ENCODE measurements at places on chromosomes 3 and 15. TPM values are rescaled to one million over a fixed set of nuclear protein-coding genes. Genes with fewer than 3 reads are reported as not detected.

The CMTM8 gene
- total RNA-seq: 2.1 TPM

The TTLL13 gene
- total RNA-seq: not detected

The CCR5 gene
- 38.8 TPM for total RNA-seq

The ZNF660 gene
- 0.55 TPM for total RNA-seq

The CILP gene
- 0.08 TPM for total RNA-seq

The ITGB5 gene
- not detected for total RNA-seq

DNA sequence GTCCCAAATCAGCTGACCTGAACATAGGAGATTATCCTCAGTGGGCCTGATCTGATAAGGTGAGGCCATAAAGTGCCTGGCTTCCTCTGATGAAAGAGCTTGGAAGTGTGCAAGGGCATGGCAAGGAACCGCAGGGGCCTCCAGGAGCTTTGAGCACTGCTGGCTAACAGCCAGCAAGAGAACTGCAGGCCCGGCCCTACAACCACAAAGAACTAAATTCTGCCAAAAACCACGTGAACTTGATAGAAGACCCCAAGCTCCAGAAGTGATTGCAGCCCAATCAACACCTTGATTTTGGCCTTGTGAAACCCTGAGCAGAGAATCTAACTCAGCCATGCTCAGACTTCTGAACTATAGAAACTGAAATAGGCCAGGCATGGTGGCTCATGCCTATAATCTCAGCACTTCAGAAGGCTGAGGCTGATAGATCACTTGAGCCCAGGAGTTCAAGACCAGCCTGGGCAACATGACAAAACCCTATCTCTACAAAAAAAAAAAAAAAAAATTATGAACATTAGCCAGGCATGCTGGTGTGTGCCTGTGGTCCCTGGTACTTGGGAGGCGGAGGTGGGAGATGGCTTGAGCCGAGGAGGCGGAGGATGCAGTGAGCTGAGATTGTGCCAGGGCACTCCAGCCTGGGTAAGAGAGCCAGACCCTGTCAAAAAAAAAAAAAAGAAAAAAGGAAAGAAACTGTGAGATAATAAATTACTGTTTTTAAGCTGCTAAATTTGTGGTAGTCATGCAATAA lies 7.7 kb upstream of the DIS3L start:
- peaks cover 12% of the 10 kb centered on the region for H3K4me1 ChIP-seq
- H3K27me3 ChIP-seq: peaks cover 3% of the 10 kb centered on the region
- H3K36me3 ChIP-seq: no peaks in the 10 kb centered on the region
- no peak overlapping the region for H3K4me3 ChIP-seq

GRCh38 chr3:37610529-37610928 lies 251.2 kb upstream of the CTDSPL start:
- no peak overlapping the region for H3K27ac ChIP-seq
- DNase-seq: no peak
- H3K36me3 ChIP-seq: no peaks in the 10 kb centered on the region

GRCh38 chr3:128006061-128007032 lies 45.9 kb upstream of the SEC61A1 start:
- DNase-seq: no peak
- no peaks in the 10 kb centered on the region for H3K36me3 ChIP-seq
- no peak overlapping the region for H3K4me3 ChIP-seq
- no peak overlapping the region for H3K27ac ChIP-seq
- H3K27me3 ChIP-seq: peaks cover 7% of the 10 kb centered on the region
- H3K4me1 ChIP-seq: peaks cover 2% of the 10 kb centered on the region

- DNase-seq: no peak
- no peak overlapping the region for H3K4me3 ChIP-seq
- peaks cover 20% of the 10 kb centered on the region for H3K4me1 ChIP-seq
- H3K36me3 ChIP-seq: peaks cover 46% of the 10 kb centered on the region
- no peaks in the 10 kb centered on the region for H3K27me3 ChIP-seq
These were observed 102.1 kb downstream of the RFTN1 start for GRCh38 chr3:16411441-16411840.

- H3K4me3 ChIP-seq: no peak overlapping the region
- no peak for DNase-seq
- H3K36me3 ChIP-seq: peaks cover 8% of the 10 kb centered on the region
- H3K27me3 ChIP-seq: no peaks in the 10 kb centered on the region
- peaks cover 38% of the 10 kb centered on the region for H3K4me1 ChIP-seq
These were observed 470.7 kb upstream of the CBLB start for GRCh38 chr3:106339551-106339950.

DNA sequence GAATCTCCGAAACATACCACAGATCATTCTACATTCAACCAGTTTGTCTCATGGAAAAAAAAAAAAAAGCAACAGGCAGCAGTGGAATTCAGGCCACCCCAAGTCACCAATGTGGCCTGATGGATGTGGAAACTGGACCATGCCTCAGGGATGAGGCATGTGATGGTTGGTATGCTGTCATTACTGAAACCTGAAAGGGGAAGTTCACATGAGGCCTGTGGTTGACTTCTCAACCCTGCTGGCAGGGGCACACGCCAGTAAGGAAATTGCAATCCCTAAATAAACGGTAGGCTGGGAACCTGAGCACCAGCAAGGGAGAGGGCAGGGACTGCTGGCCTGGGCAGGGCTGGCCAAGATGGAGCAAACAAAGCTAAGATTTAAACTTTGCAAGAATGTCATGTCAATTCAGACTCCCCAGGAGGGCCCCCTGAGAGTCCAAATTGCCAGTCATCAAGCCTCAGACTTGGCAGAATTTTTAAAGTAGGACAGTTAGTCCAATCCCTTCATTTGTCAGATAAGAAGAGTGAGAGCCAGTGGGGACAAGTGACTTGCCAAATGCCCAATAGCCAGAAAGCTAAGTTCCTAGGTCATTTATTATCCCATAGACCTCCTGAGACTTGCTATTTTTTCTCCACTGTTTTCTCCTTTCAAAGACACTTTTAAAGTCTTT lies 310.4 kb downstream of the ERC2 start:
- no peak overlapping the region for H3K27ac ChIP-seq
- H3K4me3 ChIP-seq: no peak overlapping the region
- no peaks in the 10 kb centered on the region for H3K36me3 ChIP-seq

GRCh38 chr3:67291287-67292252 lies 293.5 kb downstream of the KBTBD8 start:
- no peaks in the 10 kb centered on the region for H3K4me1 ChIP-seq
- DNase-seq: no peak
- no peak overlapping the region for H3K4me3 ChIP-seq
- H3K36me3 ChIP-seq: no peaks in the 10 kb centered on the region
- H3K27ac ChIP-seq: no peak overlapping the region

GRCh38 chr15:89384176-89384604 lies 49.6 kb upstream of the POLG start:
- H3K36me3 ChIP-seq: no peaks in the 10 kb centered on the region
- no peak overlapping the region for H3K27ac ChIP-seq
- peaks cover 42% of the 10 kb centered on the region for H3K27me3 ChIP-seq
- no peak overlapping the region for H3K4me3 ChIP-seq
- DNase-seq: no peak
- no peaks in the 10 kb centered on the region for H3K4me1 ChIP-seq

GRCh38 chr15:73632670-73633058 lies 525 bp downstream of the NPTN start:
- peaks cover 2% of the 10 kb centered on the region for H3K36me3 ChIP-seq
- DNase-seq: no peak
- peaks cover 44% of the 10 kb centered on the region for H3K4me1 ChIP-seq
- H3K27ac ChIP-seq: peak overlapping the region; percentile 56
- H3K27me3 ChIP-seq: peaks cover 12% of the 10 kb centered on the region

DNA sequence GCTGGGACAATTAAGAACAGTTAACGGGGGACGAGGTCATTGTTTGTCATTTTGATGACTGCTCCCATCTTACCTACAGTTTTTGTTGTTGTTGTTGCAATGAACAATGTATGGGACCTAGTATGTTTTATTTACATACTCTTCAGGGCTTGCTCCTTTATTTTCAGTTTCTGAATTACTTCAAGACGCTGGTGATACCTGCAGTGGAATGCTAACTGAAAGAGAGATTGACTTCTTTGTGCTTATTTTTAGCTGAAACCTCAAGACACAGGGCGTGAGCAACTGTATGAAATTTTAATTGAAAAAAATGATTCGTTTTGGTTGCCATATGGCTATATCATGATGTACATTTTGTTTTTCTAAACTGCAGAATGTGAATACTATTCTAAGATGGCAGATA lies 297.9 kb downstream of the EDEM1 start:
- H3K27ac ChIP-seq: no peak overlapping the region
- no peaks in the 10 kb centered on the region for H3K27me3 ChIP-seq
- DNase-seq: no peak
- H3K4me1 ChIP-seq: no peaks in the 10 kb centered on the region

DNA sequence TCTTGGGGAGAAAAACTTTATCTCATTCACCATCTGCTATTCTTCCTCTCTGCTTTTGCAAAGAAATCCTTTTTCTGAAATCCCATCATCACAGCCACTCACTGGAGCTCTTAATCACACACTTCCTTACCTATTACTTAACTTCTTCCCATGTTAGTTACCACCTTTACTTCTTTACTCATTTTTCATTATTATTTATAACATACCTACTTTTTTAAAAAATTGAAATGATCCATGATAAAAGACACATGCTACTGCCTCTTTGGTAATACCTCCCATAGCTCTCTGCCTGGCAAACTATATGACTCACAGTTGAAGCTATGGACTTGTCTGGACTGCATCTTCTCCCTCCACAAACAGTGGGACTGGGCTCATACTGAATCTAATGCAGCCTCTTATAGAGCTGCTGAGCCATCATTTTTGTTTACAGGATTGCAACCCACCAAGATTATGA lies 150.3 kb downstream of the TNIK start:
- DNase-seq: no peak
- peaks cover 21% of the 10 kb centered on the region for H3K4me1 ChIP-seq

DNA sequence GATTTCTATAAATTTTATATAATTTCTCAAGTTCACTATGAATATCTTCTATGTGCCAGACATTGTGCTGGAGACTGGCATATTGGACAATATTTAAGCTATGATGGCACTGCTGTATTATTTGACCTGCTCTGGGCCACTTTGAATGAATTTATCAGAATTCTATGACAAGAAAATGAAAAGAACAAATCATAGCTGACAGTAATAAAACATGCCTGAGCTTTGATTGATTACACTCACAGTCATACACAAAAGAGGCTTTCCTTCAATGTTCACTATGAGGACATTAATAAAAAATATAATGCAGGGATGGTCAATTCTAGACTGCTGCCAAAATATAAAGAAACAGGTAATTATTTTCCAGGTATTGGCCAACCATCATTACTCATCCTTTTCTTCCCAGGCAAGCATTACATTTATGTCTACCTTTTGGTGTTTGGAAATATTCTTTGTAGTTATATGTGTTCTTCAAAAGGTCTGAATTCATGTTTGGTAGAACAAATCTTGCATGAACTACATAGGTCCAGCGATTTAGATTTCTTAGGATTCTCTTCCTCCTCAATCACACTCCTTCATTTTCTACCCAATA lies 81.0 kb upstream of the ALCAM start:
- peaks cover 4% of the 10 kb centered on the region for H3K27me3 ChIP-seq
- H3K27ac ChIP-seq: no peak overlapping the region
- no peak overlapping the region for H3K4me3 ChIP-seq
- no peaks in the 10 kb centered on the region for H3K36me3 ChIP-seq
- no peak for DNase-seq

GRCh38 chr15:70478251-70478990 lies 284.9 kb downstream of the UACA start:
- H3K4me3 ChIP-seq: no peak overlapping the region
- H3K27ac ChIP-seq: no peak overlapping the region
- H3K36me3 ChIP-seq: no peaks in the 10 kb centered on the region
- no peak for DNase-seq
- H3K4me1 ChIP-seq: peaks cover 54% of the 10 kb centered on the region
- peaks cover 54% of the 10 kb centered on the region for H3K27me3 ChIP-seq

- no peak for DNase-seq
- H3K4me3 ChIP-seq: no peak overlapping the region
- H3K27me3 ChIP-seq: no peaks in the 10 kb centered on the region
- H3K36me3 ChIP-seq: no peaks in the 10 kb centered on the region
- H3K4me1 ChIP-seq: no peaks in the 10 kb centered on the region
These were observed 227.8 kb upstream of the MRPL3 start for GRCh38 chr3:131730581-131730980.

GRCh38 chr3:12190221-12190807 lies 31.6 kb upstream of the TIMP4 start:
- H3K4me3 ChIP-seq: no peak overlapping the region
- peaks cover 41% of the 10 kb centered on the region for H3K4me1 ChIP-seq
- DNase-seq: no peak
- H3K36me3 ChIP-seq: no peaks in the 10 kb centered on the region
